ENCODE measurements at places on chromosomes 11 and 22.

DNA sequence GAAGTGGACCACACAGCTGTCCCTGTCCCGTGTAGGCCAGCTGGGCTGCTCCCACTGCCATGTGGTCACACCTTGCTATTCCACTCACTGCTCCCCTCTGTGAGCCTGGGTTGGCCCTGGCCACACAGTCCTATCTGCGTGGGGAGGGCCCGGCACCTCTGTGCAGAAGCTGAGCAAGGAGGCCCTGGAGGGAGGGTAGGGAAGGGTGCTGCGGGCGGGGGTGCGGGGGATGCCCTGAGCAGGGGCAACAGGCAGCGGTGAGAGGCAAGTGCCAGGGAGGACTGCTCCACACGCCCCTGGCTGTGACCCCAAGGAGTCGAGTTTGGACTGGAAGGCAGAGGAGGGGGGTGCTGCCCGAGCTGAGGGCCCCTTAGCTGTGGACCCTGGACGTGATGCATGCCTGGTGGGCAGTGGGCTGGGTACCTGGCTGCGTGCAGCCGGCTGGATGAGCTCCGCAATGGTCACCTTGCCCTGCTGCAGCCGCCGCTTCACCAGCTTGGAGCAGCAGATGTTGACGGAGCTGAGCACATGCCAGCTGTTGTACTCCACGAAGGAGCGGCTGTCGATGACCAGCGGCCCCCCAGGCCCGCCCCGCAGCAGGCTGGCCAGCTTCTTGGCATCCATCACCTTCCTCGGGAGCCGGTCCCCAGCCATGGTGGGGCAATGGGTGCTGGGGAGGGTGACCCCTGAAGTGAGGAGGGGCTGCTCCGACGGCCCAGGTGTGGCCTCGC lies 6.7 kb downstream of the DUSP8 start:
- no peak for DNase-seq

DNA sequence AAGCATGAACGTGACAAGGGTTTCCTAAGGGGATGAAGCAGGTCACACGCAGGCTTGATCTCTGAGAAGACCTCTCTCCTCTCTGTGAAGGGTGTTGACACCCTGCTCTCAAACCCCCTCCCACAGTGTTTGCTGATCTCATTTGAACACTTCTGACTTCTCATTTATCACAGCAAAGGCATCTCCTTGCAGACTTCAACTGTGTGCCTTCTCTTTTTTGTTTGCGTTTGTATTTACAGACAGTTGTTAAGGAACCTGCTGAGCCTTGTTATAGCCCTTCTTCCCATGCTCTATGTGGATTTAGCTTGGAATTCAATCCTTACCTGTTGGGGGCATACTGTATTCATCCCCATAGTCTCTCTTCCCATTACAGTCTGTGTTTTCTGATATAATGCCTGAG lies 206.5 kb downstream of the NELL1 start:
- DNase-seq, result no peak

DNA sequence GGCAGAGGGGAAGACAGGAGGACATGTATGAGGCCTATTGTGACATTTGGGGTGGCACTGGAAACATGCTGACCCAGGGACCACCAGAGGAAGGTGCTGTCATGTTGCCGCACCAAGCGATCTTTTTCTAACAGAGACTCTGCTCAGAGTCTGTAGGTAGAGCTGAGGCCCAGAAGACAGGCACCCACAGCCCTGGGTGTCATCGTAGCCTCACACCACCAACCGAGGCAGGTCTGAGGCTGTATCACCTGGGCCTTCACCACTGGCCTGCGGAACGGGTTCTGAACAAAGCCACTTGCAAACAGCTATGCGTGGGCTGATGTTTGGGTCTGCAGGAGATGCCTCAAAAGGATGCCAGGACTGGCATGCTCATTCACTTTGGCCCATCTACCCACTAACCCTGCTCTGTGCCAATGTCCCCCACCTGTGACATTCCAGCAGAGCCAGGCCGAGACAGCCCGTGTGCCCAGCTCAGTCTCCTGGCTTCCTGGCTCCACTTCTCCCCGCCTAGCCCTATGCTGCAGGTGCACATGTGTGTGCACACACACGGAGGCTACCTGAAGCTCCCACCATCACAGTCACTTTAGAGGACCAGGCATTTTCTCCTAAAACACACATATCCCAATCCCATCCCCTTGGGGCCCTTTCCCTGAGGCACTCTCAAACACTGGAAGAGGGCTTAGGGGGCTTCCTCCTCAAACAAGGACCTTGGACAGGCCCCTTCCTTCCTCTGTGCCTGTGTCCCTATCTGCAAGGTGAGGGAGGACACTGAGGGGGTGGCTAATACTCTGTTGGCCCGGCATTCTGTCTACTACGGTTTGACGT lies 3.6 kb downstream of the TRIM29 start:
- DNase-seq, result no peak

DNA sequence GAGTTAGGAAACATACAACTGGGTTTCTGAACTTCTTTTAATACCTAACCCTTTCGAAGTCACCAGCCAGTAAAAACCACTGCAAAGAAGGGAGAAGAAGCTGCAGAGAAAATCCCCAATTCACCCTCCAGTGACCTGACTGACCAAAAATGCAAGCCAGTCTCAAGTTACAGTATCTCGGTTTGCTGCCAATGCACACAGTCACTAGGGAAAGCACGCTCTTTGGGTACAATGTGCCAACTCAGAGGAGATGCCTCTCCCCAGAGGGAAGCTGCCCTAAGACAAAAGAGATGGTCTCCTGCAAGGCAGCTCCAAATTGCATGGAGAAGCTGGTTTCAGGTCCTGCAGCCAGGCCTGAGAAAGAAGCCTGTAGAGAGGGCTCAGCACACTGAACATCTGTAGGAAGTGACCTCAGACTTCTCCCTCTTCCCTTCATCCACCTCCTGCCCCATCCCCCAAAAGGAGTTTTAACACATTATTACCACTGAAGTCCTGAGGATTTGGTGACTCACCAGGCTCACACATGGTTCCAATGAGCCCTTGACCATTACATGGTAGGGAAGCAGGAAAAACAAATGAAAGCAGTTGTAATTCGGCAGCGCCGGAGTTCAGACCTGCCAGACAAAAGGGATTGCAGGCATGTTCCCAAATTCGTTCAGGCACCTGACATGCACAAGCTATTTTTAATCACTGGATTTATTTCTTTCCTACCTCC lies 90.1 kb downstream of the ETS1 start:
- DNase-seq, result no peak

- DNase-seq, result no peak
Observed at GRCh38 chr11:63917692-63918506, 935 bp upstream of the RCOR2 start.

DNA sequence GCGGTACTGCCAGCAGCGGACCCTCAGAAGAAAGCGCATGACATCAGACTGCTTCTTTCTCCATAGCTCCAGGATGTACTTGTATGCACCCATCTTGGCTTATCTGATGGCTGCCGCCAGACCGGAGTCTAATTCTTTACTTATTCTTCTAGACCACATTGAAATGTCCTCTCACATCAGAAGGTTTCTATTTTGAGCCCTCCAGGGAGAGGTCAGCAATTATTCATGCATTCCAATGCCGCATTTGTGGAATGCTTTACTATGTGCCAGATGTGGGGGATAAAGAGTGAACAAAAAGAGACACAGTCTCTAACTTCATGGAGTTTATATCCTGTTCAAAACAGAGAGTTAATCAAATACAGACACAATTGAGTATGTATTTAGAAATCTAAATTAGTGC lies 230.1 kb downstream of the MIAT start:
- no peak for DNase-seq

GRCh38 chr11:61280883-61281580 lies 14.1 kb downstream of the VWCE start:
- DNase-seq, result no peak

DNA sequence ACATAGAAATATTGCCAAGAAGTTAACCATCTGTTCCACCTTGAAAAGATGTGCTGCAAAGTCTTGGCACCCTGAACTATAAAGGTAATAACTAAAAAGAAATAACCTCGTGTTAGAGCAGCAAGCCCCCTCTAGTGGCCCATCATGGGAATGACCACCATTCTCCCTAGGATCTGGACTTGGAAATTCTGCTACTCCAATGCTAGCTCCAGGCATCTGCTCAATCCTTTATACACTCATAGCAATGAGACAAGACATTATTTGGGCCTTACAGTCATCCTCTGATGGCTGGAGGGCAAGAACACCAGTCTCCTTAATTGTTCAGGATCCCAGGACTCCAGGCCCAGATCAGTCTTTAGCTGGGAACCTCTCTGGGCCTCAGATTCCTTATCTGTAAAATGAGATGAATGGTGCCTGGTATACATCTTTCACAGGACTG lies 76.0 kb downstream of the CWC15 start:
- DNase-seq, result no peak

- no peak for DNase-seq
Observed at GRCh38 chr22:41661088-41661487, 27.6 kb downstream of the SNU13 start.

GRCh38 chr11:8794126-8794525 lies 111.5 kb downstream of the RPL27A start:
- DNase-seq, result no peak

GRCh38 chr11:90428836-90429235 lies 206.0 kb upstream of the CHORDC1 start:
- no peak for DNase-seq

DNA sequence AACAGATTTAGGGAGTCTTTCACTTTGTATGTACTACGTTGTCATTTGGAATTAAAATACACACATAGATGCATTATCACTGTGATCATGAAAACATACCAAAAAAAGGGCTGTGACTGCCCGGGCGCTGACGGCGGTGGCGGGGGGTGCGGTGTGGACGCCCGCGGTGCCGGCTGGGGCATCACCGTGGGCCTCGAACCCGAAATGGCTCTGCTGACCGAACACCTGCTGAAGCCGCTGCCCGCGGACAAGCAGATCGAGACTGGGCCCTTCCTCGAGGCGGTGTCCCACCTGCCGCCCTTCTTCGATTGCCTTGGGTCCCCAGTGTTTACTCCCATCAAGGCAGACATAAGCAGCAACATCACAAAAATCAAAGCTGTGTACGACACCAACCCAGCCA lies 16.2 kb downstream of the MRGPRX4 start:
- no peak for DNase-seq

GRCh38 chr11:44338698-44339529 lies 29.0 kb upstream of the ALX4 start:
- no peak for DNase-seq

DNA sequence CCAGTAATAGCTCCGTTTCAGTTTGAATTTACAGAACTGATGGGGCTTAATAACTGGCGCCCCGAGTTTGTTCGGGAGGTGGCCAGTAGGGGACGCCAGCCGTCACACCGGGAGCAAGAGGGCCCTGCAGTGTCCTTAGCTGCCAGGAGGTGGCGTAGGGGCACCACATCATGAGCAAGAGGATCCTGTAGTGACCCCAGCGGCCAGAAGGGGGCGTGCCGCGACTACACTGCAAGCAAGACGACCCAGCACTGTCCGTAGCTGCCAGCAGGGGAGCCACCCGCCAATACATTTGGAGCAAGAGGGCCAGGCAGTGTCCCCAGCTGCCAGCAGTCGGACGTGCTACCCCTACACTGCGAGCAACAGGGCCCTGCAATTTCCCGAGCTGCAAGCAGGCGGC lies 663.7 kb upstream of the B3GAT1 start:
- peak; percentile 29 for DNase-seq

- DNase-seq, result no peak
Observed at GRCh38 chr11:86274503-86274902, 27.5 kb upstream of the HIKESHI start.

GRCh38 chr11:77127920-77128691 lies at the start of gene MYO7A:
Gene MYO7A, plus strand, starts transcription at chr11:77128246. Its CDS starts 2,389 bp downstream, at chr11:77130635.
- no peak for DNase-seq
